ENCODE measurements at places on chromosomes 7 and 10.

GRCh38 chr10:30390207-30390606 is 41.1 kb upstream of the MTPAP start:
- DNase-seq, result no peak

GRCh38 chr7:143363016-143363937 is 764 bp upstream of the FAM131B start:
- no peak for DNase-seq

- no peak for DNase-seq
Observed at GRCh38 chr7:68183176-68183575, 1186.5 kb downstream of the TYW1 start.

DNA sequence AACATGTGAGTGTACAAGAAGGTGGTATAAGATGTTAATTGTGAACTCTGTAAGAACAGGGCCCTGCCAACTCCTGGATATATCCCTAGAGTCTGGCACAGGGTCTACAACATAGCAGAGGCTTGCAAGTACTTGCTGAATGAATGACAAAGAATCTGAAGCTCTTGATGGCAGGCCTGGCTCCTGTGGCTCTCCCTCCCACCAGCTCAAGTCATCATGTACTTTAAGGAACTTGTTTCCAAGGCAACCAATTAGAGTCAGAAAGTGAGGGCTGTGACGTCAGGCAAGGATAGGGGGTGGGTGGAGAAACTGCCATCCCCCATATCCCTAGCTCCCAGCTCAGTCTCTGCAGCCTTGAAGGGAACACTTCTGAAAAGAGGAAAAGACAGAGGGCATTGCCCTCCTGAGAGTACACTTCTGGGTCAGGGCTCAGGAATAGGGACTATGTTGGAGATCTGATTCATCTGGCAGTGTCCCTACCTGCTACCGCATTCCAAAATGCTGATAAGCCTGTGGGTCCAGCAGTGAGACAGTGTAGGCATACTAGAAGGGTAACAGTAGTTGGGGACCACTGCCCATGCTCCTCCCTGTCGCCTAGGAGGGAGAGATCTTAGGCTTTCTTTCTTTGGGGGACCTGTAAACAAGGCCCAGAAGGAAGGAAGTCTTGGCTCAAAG is 34.6 kb upstream of the BTRC start:
- DNase-seq, result peak; percentile 60

GRCh38 chr10:28744069-28744768 is 66.9 kb downstream of the BAMBI start:
- DNase-seq, result no peak

GRCh38 chr10:5814110-5815107 is 1.2 kb upstream of the GDI2 start:
- DNase-seq, result peak; percentile 32

DNA sequence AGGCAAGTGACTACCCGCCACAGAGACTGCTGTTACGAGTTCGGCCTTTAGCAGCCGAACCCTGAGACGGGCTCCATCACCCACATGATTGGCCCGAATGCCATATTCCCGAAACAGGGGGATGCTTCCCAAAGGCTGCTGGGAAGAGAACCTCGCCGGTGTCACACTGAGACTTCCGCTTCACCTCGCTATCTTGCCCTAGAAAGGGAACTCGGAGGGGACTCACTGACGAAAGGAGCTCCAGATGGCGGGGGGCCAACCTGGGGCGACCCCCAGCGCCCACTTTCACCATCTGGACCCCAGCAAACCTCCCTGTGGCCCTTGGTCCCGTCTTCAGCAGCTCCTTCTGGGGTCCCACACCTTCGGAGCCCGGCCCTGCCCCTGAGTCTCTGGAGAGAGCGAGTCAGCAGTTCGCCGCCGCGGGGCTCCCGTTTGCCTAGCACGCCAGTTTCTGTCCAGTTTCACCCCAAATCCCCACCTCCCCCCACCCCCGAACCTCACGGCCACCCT is 529 bp downstream of the HPS1 start:
- DNase-seq, result peak; percentile 48

- no peak for DNase-seq
Observed at GRCh38 chr10:110005719-110006118, 2.1 kb upstream of the ADD3 start.

GRCh38 chr7:66189695-66190503 is 15.2 kb upstream of the TPST1 start:
- no peak for DNase-seq

GRCh38 chr7:149727899-149728476 is 45.4 kb downstream of the ZNF467 start:
- DNase-seq, result no peak

DNA sequence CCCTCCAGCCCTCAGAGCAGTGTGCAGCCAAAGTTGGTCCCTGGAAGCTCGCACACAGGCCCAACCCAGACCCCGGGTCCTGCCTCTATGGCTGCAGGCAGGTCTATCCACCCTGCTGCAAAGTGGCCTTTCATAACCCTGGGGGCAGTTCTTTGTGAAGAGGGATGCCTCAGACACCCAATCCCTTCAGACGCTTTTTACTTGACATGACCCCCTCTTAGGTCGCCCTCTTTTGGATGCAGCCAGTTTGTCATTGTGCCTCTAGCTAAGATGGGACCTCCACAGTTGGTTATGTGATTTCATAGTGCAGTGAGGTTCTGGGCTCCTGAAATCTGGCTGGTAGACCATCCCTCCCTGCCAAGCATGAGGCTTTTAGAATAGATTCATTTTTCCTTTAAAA is 27.3 kb downstream of the SMKR1 start:
- no peak for DNase-seq

DNA sequence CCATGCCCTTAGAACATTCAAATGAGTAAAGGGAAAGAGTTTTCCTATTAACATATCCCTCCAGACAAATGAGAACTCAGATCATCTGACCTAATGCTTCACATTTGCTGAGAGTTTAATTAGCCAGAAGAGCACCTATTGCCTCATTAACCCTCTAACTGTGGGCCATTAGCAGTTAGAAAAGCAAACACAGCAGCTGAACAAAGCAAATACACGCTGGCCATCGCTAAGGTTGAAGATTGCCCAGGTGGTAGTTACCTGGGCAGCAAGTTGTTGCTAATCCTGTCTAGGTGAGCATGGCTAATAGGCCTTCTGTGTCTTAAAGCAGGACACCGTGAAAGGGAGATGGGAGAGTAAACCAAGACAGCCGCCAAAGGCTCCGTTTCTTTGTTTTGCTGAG is 49.9 kb upstream of the UCN3 start:
- DNase-seq, result no peak

- no peak for DNase-seq
Observed at GRCh38 chr10:5040010-5040673, 36.5 kb upstream of the AKR1C2 start.

DNA sequence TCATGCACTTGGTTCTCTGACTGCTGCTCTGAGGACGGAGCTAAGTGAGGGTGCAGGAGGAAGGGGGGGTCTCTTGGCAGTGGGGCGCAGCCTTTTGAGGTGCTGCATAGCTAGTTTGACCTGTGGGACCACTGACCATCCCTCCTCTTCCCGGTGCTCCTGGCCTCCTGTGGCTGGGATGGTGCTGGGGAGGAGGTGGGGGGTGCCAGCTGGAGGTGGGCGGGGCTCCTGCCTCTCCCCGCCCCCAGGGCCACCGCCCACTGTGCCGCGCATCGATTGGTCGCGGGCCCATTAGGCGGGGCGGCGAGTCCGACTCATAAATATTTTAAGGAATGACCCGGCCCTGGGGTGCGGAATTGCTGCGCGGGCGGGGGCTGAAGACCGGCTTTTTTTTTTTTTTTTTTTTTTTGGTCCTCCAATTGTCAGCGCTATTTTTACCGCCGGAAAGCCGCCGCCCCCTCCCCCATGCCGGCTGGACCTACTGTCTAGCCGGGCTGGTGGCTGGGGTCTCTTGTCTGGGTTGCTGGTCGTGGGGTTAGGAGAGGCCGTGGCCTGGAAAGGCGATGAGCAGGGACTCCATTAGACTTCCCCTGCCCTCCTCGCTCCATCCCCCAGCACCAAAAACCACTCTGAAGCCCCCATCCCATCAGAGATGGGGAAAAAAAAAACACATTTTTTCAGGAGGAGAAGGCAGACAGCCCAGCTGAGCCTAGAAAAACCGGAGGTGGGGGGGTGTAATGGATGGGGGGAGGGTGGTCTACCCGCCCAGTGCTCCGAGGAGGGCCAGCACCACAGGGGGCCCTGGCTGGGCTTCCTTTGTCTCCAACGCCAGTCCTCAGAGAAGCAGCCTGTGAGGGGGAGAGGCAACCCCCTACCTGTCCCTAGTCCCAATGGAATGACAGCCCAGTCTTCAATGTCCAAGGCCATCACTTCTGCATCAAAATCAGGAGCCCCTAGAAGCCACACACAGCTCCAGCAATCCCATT is 6.4 kb downstream of the SH2B2 start:
- no peak for DNase-seq

DNA sequence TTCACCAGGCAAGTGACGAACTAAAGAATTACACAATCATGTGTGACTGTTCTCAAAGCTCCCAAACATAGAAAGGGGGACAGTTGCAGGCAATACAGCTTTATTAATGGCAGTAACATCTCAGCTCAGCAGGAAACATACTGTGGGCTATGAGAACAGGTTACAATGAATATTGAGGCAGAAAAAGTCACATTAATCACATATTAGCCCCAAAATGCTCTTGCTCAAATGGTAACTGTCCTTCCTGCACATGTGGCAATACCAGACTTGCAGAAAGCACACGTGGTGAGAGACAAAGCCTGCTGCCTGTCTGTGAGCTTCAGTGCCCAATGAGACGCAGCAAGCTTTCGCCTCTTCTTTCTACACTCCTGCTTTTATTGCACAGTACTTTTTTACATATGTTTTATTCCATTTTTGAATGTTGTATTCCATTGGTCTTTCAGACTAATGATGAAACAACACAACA is 104.9 kb upstream of the ACBD5 start:
- peak; percentile 23 for DNase-seq

- no peak for DNase-seq
Observed at GRCh38 chr7:155191901-155192478, 105.7 kb upstream of the INSIG1 start.

GRCh38 chr10:7717767-7718166 is 14.7 kb downstream of the ITIH2 start:
- no peak for DNase-seq

- no peak for DNase-seq
Observed at GRCh38 chr10:43354330-43354635, 17.2 kb upstream of the FXYD4 start.

- no peak for DNase-seq
Observed at GRCh38 chr10:71029411-71029892, 141.1 kb upstream of the PCBD1 start.

DNA sequence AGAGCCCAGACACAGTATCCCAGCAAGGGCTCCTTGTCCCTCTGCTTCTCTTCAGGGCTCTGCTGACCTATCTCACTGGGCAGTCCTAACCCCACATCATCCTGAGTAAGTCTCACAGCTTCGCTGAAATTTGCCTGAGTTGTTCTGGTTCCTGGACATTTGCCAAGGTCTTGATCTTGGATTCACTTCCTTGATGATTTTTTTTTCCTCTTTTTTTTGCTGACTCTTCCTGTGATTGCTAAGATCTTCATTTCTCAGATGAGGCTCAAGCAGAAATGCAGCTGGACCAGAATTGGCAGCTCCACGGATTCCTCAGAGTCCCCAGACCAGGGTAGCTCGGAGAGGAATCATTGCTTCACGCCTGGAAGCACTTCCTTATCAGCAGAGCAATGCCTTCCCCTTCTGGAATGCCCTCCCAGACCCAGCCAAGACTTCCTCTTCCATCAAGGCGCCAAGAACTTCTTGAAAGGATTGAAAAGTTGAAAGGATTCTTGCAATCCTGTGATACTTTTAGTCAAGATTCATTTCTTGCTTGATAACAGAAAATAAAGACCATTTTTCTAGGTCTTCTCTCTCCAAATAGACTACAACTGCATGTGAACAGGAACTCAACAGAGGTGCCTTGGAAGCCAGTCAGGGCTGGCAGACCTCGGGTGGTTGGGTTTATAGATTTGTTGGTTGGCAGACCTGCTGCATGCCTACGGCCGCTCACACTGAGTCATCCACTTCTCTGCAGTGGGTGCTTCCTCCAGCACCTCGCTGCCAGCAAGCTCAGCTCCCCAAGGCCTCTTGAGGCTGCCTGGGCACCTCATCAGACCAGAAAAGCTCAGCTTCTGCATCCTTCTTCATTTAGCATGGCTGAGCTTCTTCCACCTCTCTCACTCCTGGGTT is 8.8 kb upstream of the AFAP1L2 start:
- DNase-seq, result peak; percentile 51

DNA sequence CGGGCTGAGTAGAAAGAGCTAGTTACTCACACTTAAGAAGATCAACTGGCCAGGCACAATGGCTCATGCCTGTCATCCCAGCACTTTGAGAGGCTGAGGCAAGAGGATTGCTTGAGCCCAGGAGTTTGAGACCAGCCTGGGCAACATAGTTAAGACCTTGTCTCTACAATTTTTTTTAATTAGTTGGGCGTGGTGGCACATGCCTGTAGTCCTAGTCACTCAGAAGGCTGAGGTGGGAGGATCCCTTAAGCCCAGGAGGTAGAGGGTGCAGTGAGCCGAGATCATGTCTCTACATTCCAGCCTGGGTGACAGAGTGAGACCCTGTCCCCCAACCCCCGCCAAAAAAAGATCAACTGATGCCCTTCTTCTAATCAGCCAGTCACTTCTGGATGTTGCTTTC is 74.6 kb upstream of the ATP6V0A4 start:
- DNase-seq, result no peak

DNA sequence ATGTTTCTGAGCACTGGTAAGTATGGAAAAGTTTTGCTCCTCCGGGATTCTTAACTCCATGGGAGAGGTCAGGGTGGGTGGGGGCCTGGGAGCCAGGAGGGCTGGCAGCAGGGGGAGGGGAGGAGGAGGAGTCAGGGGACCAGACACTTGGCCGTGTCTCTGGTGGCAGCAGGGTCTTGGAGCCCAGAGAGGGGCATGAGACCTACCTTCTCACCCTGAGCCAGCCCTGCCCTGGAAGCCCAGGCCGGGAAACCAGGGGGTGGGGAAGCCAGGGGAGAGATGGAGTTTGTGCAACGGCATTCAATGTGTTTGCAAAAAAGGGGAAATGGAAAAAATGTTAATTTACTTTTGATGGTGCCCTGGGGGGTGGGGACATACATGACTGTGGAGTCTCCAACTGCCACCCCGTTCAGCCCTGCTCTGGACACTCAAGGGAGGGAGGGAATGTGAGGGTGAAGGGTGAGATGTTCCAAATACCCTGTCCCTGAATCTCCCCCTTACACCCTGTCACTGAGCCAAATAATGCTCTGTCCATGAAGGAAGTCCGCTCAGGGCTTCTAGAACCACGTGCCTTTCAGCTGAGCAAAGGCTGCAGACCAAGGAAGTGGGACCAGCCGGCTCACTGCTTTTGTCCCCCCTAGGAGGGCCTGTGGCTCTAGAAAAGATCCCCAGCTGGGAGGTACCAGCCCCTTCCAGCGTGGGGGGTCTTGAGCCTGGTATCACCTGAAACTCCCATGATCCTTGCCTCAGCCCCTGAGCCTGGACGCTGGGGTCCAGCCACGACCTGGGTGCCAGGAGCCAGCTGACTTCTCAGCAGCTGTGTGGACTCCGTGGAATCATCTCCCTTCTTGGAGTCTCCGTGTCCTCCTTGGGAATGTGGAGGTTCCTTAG is 48.3 kb downstream of the TMEM270 start:
- DNase-seq, result peak; percentile 65

DNA sequence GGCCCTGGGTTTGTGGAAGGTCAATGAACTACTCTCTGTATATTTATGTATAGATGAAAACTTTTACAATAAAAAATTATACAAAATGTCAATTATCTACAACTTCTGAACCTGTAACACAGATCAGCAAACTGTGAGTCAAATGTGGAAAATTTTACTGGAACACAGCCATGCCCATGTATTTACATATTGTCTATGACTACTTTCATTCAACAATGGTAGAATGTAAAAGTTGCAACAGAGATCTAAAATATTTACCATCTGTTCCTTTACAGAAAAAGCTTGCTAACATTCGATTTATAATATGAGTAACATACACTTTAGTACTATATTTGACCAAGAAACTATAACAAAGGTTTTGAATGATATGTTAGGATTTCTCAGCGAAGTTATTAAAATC is 481.6 kb downstream of the PARD3 start:
- no peak for DNase-seq
